ENCODE measurements at places on chromosomes 12 and 14. TPM values are rescaled to one million over a fixed set of nuclear protein-coding genes. Genes with fewer than 3 reads are reported as not detected.

GRCh38 chr14:54681811-54682261 is 114.9 kb downstream of the SAMD4A start:
- DNase-seq = no peak

The KIF26A gene
- total RNA-seq = 6.4 TPM

GRCh38 chr12:29103539-29103974 is 45.5 kb upstream of the FAR2 start:
- no peak for DNase-seq

GRCh38 chr14:106455026-106455425 is 928.6 kb downstream of the TMEM121 start:
- DNase-seq = no peak

DNA sequence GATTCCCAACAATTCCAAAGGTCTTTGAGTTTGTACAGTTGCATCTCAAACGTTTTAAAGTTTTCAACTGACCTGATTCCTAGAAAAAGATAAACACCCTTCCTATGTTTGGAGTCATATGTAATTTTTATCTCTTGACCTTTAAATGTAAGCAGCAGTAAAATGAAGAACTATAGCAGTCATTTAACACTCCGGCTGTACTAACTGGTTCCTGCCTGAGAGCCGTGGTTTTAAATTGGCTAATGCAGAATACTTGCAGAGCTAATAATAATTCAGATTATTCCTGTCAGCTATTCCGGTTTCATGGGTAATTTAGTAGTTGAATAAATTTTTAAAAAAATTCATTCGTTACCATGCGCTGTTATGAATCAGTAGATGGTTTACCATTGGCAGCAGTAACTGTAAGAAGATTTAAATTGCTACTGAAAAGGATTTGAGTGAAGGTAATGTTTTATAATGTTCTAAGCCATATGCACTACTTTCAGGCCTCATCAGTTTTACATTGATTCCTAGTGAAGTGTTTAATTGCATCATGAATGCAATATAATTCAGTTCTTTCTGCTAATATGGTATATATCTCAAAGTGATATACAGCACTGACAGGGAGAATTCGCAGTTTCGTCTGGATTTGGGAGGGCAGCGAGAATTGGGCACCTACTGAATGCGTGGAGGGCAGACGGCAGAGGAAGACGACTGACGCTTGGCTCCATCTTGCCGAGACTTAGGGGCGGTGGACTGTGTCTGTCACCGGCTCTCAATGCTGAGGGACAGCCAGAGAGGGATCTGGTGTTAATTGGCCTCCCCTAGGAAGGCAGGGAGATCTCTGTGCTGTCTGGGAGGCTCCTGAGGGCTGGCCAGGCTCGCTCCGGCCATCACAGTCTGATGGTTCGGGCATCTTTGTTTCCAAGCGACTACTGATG is 217.7 kb downstream of the PHETA1 start:
- no peak for DNase-seq

The SERPINA12 gene
- not detected for total RNA-seq
